ENCODE measurements at places on chromosomes 3 and 15.

- DNase-seq = peak; percentile 34
These were observed 1.0 kb downstream of the ZFAND6 start for GRCh38 chr15:80060356-80061006.

DNA sequence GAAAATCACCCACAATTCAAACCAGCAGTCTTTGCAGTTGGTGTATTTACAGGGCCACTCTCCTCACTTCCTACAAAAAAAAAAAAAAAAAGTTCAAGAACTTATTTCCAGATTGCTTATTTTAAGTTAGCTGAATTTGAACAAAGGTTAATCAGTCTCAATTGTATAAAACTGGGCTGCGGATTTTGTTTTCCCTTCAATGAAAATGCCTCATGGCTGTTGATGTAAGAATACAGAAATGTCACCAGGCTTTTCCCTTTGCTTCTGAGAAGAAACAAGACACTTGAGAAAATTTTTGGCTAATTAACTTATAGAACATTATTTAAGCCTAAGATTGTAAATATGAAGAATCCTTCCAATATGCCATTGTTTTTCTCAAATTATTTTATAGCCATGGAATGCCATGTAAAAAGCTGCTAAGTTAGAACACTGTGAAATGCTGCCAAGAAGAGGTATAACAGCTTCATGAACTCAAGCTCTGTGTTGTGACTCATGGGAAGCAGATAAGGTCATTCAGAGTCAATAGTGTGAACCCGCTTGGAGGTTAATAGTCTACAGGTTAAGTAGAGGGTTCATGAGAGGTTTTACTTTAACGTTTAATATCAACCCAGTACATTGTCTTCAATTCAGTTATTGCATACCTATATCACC is 84.3 kb upstream of the ABI3BP start:
- no peak for DNase-seq

DNA sequence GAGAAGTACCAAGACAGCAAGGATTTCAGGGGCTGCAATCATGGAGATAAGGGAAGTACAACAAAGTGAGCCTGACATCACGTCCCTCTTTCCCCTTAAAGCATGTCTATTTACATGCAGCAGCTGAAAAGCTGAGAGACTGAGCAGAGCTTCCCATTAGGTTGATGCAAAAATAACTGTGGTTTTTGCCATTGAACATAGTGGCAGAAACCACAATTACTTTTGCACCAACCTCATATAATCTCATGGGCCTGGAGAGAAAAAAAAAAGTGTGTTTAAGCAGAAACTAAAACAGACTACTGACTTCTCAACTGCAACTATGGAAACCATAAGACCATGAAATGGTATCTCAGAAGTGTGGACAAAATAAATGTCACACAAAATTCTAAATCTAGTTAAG is 48.3 kb downstream of the CCDC12 start:
- peak; percentile 47 for DNase-seq

GRCh38 chr3:42898896-42899675 is 6.9 kb upstream of the ZNF662 start:
- DNase-seq = no peak

GRCh38 chr3:96410006-96410730 is 404.2 kb upstream of the EPHA6 start:
- no peak for DNase-seq

DNA sequence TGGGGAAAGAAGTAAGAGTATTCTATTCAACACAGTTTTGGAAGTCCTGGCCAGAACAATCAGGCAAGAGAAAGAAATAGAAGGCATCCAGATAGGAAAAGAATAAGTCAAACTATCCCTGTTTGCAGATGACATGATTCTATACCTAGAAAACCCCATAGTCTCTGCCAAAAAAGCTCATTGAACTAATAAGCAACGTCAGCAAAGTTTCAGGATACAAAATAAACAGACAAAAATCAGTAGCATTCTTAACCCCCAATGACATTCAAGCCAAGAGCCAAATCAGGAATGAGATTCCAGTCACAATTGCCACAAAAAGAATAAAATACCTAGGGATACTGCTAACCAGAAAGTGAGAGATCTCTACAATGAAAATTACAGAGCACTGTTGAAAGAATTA is 99.4 kb upstream of the MITF start:
- DNase-seq = no peak

GRCh38 chr15:67839499-67839928 is 331 bp downstream of the RNU6-1 start:
- DNase-seq = no peak

GRCh38 chr15:66164788-66165187 is 88.8 kb downstream of the MEGF11 start:
- DNase-seq = no peak

DNA sequence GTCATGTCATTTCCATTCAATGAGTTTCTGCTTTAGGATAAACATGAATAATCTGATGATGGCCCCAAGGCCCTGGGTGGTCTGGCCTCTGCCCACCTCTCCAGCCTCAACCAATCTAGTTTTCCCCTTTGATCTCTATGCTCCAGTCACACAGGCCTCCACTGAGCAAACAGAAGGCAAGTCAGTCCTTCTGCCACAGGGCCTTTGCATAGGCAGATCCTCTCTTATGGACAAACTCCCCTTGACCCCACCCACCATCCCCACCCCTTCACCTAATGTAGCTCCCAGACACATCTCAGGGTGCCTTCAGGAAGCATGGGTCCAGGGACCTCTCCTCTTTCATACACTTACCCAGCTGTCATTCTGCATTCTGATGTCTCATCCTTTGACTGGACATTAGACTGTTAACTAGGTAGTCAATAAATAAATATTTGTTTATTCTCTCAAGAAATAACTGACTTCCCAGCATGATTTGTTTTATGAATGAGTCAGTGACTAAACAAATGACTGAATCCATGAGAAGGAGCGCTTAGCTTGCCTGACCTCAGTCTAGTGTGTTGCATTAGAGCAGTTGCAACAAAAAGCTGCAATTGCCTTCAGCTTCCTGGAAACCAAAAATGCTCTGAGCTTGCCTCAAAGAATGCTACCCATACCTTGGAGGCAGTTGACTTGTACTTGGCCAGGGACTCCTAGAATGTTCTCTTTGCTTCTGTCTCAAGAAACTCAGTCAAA is 386.6 kb upstream of the WNT5A start:
- DNase-seq = no peak

DNA sequence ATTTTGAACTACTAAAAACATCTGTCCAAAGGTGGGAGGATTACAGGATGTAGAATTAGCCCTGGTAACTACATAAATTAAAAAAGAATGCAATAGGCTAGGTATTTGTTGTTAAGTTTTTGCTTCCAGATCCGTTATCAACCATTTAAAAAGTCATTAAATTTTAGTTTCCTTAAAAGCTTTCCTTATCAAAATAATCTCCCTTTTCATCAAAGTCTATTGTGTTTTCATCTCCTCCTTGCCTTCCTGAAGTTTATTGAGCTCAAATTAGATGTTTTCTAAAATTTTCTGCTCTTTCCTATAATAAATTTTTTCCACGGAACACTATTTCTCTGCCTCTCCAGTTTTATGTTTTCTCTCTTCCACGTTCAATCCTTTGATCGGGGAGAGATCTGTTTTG is 108.6 kb downstream of the MEX3B start:
- no peak for DNase-seq

DNA sequence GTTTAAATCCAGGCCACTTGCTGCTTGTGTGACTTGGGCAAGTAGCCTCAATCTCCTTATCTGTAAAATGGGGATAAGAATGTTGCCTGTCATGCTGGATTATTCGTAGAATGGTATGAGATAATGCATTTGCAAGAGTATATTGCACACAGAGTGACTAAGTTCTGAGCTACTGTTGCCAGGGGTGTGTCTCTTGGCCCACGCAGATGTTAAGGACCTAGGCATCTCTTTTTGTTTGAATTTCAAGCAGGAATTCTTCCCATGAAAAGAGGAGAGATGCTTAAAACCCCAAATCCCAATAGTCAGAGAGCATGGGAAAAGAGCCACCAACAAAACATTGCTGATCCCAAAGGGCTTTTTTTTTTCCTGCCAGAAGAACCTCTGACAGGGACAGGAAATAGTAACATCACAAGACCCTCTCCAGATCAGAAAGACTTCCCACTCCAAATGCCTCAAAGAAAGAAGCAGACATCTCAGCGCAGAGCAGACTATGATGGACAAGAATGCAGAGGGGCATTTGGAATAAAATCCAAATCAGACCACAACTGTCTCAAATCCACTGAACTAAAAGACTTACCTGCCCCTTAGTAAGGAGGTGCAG is 90.5 kb downstream of the MRPL46 start:
- DNase-seq = no peak

DNA sequence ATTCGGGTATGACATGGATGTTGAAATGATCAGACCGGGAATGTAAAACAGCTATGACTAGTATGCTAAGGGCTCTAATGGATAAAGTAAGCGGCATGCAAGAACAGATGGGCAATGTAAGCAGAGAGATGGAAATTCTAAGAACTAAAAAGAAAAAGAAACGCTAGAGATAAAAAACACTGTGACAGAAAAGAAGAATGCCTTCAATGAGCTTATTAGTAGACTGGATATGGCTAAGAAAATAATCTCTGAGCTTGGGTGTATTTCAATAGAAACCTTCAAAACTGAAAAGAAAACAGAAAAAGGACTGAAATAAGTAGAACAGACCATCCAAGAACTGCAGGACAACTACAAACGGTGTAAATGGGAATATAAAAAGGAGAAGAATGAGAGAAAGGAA is 101.2 kb downstream of the HES1 start:
- DNase-seq = no peak

DNA sequence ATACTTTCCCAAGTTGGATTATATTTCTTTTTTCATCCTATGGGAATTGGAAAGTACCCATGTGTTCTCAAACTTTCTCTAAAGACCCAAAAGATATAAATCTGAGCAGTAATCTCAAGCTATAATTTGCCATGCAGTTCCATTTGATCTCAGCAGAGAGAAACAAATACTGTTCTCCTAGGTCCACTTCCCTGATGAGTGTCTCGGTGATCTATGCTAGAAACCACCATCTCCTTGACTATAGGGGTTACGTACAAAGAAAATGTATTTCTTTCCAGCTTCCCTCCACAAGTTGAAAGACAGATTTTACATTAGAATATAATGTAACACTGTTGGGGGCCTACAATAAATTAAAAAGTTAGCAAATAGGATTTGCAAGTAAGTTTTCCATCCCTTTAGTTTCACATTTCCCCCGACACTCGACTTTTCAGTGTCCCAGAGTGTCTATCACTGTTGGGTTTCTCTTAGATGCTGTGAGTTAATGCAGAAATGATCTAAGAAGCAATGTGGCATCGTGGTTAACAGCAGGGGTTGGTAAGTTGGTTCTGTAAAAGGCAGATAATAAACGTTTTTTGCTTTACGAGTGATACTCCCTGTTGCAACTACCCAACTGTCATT is 465.1 kb upstream of the CFAP20DC start:
- peak; percentile 5 for DNase-seq

- no peak for DNase-seq
These were observed 5.1 kb upstream of the DNAJA4 start for GRCh38 chr15:78259232-78259631.

- no peak for DNase-seq
These were observed 164.4 kb downstream of the WDR76 start for GRCh38 chr15:43991206-43991605.

- no peak for DNase-seq
These were observed 4.6 kb upstream of the RUVBL1 start for GRCh38 chr3:128128251-128128650.

DNA sequence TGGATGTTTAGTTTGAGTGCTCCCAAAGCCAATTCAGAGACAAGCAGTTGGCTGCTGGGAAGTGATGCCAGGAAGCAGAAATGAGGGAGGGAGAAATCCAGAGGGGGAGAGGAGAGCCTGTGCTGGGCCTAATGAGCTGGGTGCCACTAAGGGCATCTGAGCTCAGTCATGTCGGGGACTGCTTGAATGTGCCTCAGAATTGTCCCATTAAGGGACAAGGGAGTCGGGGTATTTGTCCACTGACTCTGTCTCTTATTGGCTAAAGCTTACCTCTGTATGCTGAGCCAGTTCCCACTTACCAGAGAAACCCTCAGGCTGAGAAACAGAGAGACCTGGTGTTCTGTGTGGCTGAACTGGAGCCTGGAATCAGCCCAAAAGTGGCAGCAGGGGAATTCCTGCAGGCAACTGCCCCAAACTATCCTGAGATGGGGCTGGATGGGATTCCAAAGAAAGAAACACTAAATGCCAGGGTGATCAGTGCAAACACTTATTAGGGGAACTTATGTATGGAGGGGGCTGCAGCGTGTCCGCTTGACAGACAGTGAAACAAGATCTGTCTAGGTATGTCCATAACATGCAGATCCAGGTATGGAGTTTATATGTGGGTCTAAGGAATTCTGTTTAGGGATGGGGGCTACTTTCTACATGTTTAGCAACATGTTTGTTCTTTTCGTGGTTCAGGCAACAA is 48.6 kb downstream of the NR1D2 start:
- no peak for DNase-seq

GRCh38 chr3:149270180-149270579 is 48.6 kb upstream of the CP start:
- DNase-seq = no peak

- no peak for DNase-seq
These were observed 490.4 kb upstream of the CFAP20DC start for GRCh38 chr3:59540241-59540640.

DNA sequence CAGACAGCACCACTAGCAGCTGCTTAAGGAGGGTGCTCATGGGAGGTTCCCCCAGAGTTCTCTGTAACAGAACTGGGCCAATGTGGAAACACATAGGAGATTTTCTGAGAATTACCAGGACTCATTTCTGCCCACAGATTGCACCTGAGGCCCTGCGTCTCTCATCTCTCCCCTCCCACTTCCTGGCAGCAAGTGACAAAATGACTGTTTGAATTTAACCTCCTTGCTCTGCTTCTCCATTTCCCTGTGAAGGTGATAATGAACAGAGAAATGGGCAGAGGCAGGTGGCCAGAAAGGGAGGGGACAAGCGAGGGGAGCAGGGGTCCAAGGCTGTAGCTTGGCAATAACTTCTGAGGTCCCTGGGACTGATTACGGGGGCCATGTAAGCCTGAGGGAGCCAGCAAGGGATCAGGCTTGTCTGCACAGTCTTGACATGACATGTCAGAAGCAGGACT is 8.0 kb downstream of the EPHB1 start:
- no peak for DNase-seq

- DNase-seq = no peak
These were observed 107.0 kb downstream of the XXYLT1 start for GRCh38 chr3:195163719-195164572.

DNA sequence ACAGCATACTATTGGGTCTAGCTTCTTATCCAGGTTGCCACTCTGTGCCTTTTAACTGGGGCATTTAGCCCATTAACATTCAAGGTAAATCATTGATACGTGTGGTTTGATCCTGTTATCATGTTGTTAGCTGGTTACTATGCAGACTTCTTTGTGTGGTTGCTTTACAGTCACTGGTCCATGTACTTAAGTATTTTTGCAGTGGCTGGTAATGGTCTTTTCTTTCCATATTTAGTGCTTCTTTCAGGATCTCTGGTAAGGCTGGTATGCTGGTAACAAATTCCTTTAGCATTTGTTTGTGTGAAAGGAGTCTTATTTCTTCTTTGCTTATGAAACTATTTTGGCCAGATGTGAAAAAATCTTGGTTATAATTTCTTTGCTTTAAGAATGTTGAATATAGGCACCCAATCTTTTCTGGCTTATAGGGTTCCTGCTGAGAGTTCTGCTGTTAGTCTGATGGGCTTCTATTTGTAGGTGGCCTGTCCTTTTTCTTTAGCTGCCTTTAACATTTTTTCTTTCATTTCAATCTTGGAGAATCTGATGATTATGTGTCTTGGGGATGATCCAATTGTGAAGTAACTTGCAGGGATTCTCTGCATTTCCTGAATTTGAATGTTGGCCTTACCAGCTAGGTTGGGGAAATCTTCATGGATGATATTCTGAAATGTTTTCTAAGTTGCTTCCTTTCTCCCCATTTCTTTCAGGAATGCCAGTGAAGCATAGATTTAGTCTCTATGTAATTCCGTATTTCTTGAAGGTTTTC is 39.3 kb downstream of the CCR1 start:
- DNase-seq = no peak

Measured in CD4-positive, alpha-beta T cell treated with Interleukin-17A for 1 hour (primary cell).